ENCODE measurements at places on chromosomes 4 and X.

GRCh38 chr4:163467082-163467770 is 6.3 kb downstream of the TKTL2 start:
- DNase-seq, result no peak

- DNase-seq, result no peak
Measured at GRCh38 chr4:165684177-165684805, 188.7 kb upstream of the TLL1 start.

DNA sequence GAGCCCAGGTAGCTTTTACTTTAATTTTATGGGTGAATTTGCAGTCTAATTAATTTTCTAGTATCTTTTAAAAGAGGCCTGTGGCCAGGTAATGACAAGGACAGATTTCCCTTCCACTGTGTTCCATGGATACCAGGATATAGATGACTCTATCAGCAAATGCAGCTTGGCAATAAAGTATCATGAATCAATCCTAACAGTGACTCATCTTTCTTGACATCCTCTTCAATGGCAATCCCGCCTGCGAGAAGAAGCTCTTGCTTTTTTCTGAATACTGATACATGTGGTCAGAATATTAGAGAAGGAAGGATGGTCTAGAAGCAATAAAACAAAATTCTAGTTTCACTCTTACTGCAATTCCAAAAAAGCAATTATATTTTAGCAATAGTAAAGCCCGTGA is 267.8 kb downstream of the DTHD1 start:
- DNase-seq, result no peak

GRCh38 chr4:83241132-83241531 is 43.5 kb downstream of the COQ2 start:
- DNase-seq, result no peak

GRCh38 chr4:74933562-74934015 is 673 bp downstream of the PARM1 start:
- DNase-seq, result no peak

GRCh38 chrX:119466970-119467369 is 1.3 kb upstream of the SLC25A5 start:
- no peak for DNase-seq

DNA sequence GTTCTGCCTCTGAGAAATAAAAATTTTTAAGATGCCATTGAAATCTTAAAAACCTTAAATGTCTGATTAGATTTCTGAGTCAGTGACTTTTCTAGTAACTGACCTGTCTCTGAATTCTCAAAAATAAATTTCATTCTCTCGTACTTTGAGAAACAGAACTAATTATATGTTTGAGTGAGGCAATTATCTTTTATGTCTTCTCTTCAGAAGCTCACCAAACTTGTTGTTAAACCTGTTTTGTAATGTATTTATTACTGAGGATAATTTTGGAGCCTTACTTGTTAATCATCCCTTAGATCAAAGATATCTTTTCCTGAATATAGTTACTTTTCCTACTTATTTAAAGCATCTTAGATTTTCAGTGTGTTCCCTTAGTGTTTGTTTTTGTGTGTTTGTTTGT is 64.5 kb upstream of the MMAA start:
- no peak for DNase-seq

GRCh38 chrX:149831473-149831872 is 49.5 kb upstream of the MAGEA8 start:
- DNase-seq, result no peak

GRCh38 chr4:83454686-83455085 is 937 bp downstream of the HELQ start:
- DNase-seq, result no peak

- no peak for DNase-seq
Measured at GRCh38 chr4:140052050-140052449, 101.9 kb downstream of the MAML3 start.

DNA sequence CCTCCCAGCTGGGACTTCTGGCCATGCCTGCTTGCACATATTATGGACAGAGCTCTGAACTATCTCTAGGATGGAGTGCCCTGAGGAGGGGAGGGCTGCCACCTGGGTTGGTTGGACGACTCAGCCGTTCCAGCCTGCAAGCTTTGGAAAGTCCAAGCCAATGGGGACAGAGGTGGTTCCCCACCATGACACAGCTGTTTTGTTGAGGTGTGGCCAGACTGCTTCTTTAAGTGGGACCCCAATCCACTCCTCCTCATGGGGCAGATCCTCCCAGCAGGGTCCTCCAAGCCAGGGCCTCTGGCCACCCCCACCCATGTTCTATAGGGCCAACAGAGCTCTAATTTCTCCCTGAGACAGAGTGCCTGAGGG is 22.7 kb downstream of the F8A3 start:
- DNase-seq, result no peak

DNA sequence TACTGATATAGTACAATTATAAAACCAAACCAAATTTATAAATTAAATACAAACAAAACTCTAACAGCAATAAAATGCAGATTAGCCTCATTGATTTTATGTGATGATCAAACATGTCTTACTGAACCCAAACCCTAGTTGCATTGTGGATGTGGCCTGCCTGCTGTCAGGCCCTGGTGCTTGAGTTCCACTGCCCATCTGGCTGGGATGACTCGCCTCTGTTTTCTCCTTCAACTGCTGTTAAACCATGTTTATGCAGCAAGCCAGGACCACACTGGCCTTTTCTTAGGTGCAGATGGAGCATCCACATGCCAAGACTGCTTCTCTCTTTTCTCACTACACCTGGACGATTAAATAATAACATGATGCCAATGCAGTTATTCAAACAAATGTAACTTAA is 22.6 kb downstream of the NAP1L5 start:
- no peak for DNase-seq

DNA sequence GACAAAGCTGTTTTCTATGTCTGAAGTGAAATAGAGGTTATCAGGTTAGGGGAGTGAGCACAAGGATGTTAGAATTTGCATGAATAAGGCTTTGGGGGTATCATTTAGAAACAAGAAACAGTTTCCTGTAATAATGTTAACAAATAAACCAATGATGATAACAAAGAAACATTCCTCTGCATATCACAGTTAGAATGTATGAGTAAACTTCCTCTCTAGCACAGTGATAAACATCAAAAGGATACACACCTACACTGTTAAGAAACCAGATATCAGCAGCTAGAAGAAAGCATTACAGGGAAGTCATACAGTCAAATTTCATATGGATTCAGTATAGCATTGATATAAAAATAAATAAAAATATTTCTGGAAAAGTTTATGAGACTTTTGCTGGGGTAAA is 340.0 kb upstream of the MAGEB16 start:
- no peak for DNase-seq

DNA sequence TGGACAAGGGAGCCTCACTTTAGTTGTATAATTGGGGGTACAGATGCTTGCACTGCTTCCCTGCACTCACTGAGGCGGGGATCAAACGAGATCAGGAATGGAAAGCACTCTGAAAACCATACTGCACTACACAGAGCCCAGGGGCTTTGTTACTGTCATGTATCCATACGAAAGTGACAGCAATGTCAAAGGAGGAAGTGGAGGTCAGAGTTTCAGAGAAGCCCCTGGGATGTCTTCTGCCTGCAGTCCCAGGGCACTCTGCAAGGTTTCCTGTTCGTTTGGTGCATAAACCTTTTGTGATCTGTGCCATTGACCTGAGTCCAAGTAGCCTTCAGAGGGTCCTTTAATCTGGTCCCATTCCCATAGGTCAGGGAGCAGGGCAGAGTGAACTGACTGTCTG is 31.2 kb downstream of the RNF175 start:
- no peak for DNase-seq

All from stimulated activated CD4-positive, alpha-beta T cell treated with anti-CD3 and anti-CD28 coated beads, Interleukin-15, amount 100 ng/mL, for 1 hour (primary cell).